ENCODE measurements at places on chromosomes 16 and 17. TPM values are rescaled to one million over a fixed set of nuclear protein-coding genes. Genes with fewer than 3 reads are reported as not detected.

DNA sequence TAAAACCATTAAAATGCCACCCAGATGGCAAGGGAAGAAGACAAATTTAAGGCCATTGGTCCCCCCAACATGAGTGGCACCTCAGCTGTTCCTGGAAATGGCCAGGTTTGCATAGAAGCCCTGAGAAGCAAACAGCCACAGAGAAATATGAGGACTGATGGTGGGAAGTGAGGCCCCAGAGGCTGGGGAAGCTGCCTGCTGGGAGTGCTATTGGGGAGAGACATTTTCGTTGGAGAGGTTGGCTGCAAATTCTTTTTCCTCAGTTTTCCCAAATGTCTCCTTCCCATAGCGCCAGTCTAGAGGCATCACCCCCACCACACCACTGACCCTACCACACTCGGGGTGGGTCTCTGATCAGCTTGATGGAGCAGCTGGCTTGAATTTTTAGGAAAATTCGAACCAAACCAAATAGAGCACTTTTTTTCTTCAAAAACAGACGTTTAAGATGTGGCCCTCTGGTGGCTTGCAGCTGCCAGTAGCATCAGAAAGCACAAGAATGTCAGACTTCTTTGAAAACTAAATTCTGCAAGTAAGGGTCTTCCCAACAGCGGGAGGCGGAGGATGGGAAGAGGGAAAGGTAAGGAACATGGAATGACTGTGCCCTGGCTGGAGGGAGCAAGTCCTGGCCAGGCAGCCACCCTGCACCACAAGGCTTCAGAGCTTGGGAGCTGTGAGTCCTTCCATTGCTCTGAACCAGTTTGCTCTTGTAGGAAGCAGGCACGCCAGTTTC is 13.2 kb upstream of the SLC12A3 start:
- H3K36me3 ChIP-seq: no peaks in the 10 kb centered on the region
- no peak for DNase-seq
- peaks cover 22% of the 10 kb centered on the region for H3K4me1 ChIP-seq
- H3K27me3 ChIP-seq: no peaks in the 10 kb centered on the region

DNA sequence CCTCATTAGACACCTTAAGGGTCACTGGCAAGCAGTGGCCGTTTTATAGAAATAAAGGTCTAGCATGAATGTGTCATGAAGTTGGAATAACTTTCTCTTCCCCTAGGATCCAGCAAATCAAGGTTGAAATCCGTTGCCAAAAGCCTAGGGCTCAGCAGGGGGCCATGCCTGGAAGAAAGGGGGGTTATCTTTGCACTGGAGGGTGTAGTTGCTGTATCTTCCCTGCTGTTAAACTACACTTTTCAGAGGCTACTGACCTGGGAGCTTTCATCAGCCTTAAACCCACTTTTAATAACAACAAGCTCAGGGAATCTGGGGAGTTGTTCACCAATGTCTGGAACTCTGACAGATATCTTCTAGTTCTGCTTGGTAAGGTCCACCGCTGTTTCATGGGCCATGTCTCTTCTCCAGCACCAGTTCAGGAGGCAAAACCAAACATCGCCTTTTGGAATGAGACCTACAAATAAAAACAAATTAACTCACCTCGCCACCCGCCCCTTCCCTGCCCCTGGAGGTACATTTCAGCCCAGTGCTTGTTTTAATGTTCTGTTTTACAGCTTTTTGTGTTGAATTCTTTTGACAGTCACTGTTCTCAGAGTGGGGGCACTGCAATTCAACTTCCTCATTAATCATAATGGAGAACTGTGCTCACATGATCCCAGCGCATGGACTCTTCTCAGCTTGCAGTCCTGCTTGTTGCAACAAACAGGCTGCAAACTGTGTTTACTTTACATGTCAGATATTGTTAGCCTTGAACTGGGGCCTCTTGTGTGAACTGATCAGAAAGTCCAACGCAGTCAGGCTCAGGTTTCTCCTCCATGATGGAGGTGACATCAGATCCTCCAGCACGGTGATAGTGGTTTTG is 508.7 kb downstream of the KCNJ2 start:
- DNase-seq: no peak
- H3K27me3 ChIP-seq: no peaks in the 10 kb centered on the region
- no peaks in the 10 kb centered on the region for H3K36me3 ChIP-seq
- no peak overlapping the region for H3K4me3 ChIP-seq
- H3K4me1 ChIP-seq: no peaks in the 10 kb centered on the region

DNA sequence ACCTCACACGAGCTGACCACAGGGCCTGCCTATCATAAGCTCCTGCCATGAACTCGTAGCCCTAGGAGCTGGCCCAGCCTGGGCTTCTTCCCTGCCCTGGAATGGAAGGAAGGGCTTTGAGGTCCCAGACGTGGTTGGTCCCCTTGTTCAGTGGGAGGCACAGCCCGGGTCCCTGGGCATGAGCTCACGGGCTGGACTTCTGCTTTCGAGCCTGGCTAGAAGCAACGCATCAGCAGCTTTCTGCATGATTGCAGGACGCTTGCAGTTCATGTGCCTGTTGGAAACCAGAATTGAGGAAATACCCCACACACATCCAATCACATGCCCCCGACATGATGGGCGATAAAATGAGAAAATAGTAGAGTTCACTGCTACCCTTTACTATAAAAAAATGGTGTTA is 293.3 kb downstream of the MAF start:
- no peaks in the 10 kb centered on the region for H3K36me3 ChIP-seq
- no peak for DNase-seq
- H3K27ac ChIP-seq: no peak overlapping the region
- no peaks in the 10 kb centered on the region for H3K4me1 ChIP-seq
- no peak overlapping the region for H3K4me3 ChIP-seq

- no peak overlapping the region for H3K27ac ChIP-seq
- H3K4me1 ChIP-seq: no peaks in the 10 kb centered on the region
- DNase-seq: no peak
- H3K4me3 ChIP-seq: no peak overlapping the region
- H3K27me3 ChIP-seq: no peaks in the 10 kb centered on the region
Observed at GRCh38 chr16:78395035-78395434, 295.6 kb downstream of the WWOX start.

DNA sequence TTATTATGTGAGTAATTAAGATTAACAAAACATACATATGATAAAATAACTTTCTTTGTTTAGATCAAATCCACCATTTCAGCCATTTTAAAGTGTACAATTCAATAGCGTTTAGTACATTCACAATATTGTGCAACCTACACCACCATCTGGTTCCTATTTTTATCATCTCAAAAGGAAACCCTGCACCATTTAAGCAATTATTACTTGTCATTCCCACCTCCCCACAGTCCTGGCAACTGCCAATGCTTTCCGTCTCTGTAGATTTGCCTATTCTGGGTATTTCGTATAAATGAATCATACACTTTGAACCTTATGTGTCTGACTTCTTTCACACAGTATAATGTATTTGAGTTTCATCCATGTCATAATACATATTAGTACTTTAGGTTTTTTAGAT is 162.5 kb upstream of the CNTNAP4 start:
- H3K4me1 ChIP-seq: no peaks in the 10 kb centered on the region
- DNase-seq: no peak
- H3K36me3 ChIP-seq: no peaks in the 10 kb centered on the region
- no peak overlapping the region for H3K4me3 ChIP-seq

DNA sequence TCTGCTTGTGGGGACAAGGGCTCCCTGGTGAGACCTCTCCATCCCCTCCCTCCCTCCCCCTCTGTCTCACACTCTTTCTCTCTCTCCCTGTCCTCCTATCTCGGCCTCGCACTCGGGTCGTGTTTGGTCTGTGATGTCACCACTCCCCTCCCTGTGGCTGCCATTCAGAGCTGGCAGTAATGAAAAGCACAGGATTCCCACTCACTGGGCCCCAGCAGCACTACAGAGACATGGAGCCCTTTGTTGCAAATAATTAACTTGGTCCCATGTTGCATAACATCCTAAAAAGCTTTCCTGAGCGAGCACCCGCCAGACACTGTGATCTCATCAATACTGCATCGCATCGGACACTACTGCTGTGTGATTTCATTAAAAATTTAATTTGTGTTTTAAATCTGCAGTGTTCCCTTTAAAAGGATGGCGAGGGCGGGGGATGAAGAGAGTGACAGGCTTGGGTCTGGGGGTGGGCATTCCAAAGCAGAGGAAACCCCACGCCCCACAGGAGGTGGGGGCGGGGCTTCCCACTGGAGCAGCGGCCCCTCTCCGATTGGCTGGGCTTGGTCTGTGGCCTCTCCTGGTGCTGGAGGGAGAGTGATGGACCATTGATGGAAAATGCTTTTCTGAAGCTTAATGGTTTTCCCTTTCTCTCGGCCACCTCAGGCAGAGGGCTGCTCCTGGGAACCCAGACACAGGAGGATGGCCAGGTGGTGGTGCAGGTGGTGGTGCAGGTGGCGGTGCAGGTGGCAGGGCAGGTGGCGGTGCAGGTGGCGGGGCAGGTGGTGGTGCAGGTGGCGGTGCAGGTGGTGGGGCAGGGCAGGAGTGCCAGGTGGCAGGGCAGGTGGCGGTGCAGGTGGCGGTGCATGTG is 15.3 kb upstream of the NPTX1 start:
- no peak overlapping the region for H3K4me3 ChIP-seq
- peaks cover 8% of the 10 kb centered on the region for H3K4me1 ChIP-seq
- H3K27me3 ChIP-seq: peaks cover 3% of the 10 kb centered on the region
- H3K27ac ChIP-seq: no peak overlapping the region
- H3K36me3 ChIP-seq: no peaks in the 10 kb centered on the region

DNA sequence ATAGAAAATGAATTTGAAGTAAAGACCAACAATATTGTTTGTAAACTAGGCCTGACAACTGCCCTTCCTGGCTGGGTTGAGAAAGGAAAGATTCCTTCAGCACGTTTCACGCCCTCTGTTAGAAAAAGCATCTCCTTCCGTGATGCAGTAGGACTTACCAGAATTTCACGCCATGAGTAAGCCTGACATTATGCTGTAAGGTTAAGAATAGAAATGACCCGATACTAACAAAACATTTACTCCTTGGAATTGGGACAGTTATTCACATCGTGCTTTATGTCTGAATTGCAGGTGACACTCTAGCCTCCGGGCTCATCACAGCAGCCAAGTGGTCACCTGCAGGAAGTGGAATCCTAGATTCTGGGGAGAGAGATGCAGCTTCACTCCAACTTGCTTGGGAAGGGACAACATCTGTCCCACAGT is 17.5 kb downstream of the MARCHF10 start:
- no peak overlapping the region for H3K27ac ChIP-seq
- H3K27me3 ChIP-seq: no peaks in the 10 kb centered on the region
- DNase-seq: no peak

DNA sequence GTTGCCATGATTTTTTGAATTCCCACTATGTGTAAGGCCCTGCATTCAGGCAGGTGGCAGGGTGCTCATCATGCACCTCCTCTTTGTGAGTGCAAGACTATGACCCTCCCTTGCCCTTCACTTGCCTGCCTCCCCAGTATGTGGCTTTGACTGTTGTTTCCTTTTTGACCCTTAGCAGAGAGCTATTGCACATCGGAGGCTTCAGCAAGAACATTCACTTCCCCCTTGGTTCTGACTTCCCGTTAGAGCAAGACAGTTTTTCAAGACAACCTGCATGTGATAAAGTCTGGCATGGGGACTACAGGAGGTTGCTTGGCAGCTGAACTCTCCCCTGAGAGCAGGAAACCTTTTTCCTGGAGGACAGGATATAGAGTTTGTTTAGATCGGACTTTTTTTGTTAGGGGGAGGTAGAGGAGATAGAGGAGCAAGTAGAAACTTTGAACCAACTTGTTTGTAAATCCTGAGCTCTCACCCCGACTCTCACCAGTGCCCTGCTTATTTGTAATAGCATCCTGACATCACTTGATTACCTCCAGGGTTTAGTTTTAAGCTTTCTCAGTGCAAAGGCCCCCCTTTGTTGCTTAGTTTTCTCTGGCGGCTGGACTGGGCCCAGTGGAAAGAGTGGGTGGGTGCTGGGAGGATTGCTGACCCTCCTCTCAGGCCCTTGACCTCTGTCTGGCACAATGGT is 34.3 kb downstream of the LIMD2 start:
- no peaks in the 10 kb centered on the region for H3K36me3 ChIP-seq
- no peaks in the 10 kb centered on the region for H3K27me3 ChIP-seq
- DNase-seq: no peak
- H3K27ac ChIP-seq: no peak overlapping the region
- no peaks in the 10 kb centered on the region for H3K4me1 ChIP-seq

- DNase-seq: no peak
- peak overlapping the region; percentile 18 for H3K27ac ChIP-seq
- peaks cover 64% of the 10 kb centered on the region for H3K4me1 ChIP-seq
- no peaks in the 10 kb centered on the region for H3K36me3 ChIP-seq
Observed at GRCh38 chr16:85557083-85557970, 55.8 kb upstream of the GSE1 start.

DNA sequence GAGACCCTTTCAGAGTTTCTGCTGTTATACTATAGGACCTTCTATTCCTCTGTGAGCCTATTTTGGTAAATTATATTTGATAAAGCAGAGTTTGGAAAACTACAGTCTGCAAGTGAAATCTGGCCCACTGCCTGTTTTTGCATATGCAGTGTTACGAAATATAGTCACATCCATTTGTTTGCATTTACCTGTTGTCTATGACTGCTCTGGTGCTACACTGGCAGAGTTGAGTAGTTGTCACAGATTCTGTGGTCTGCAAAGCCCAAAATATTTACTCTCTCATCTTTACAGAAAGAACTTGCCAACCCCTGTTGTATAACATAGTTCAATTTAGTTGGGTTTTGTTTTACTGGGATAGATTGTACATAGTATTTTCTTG is 42.3 kb downstream of the TNRC6A start:
- no peak overlapping the region for H3K27ac ChIP-seq
- H3K27me3 ChIP-seq: no peaks in the 10 kb centered on the region
- H3K4me3 ChIP-seq: no peak overlapping the region

DNA sequence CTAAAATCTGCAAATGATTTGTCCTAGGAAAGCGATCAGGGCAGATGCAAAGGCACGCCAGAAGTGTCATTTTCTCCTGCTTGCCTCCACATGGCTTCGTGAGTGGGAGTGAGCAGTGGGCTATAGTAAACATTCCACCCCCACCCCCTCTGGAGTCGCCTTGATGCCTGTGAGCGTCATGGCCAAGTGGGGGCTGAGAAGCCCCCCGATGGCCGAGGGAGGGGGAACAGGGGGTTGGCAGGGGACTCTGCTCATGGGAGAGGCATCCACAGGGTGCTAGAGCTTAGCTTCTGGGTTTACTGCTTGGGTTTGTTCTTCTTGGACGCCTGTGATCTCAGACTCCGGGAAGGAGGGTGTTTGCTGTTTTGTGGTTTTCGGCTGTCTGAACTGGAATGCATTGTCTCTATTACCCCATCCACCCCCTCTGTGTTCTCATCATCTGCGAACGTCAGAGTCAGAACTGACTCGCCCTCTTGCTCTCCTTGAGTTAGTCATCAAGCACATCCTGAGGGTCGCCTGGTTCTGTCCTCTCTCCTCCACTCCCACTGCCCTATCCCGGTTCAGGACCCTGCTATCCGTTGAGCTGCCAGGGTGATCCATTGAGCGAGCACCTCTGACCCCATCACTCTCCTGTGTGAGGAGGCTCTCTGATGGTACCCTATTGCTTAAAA is 15.4 kb downstream of the TNS4 start:
- no peak overlapping the region for H3K4me3 ChIP-seq
- peak; percentile 88 for DNase-seq
- H3K4me1 ChIP-seq: peaks cover 69% of the 10 kb centered on the region
- H3K27ac ChIP-seq: peak overlapping the region; percentile 49

- DNase-seq: no peak
- peak overlapping the region; percentile 52 for H3K4me3 ChIP-seq
- peaks cover 35% of the 10 kb centered on the region for H3K4me1 ChIP-seq
- H3K27me3 ChIP-seq: no peaks in the 10 kb centered on the region
- H3K27ac ChIP-seq: peak overlapping the region; percentile 89
Observed at GRCh38 chr17:82297280-82297713, 20.1 kb downstream of the CD7 start.

CPD gene
- total RNA-seq: 47.2 TPM

CD300E gene
- not detected for total RNA-seq

CCL23 gene
- not detected for total RNA-seq

APOBR gene
- total RNA-seq: 0.05 TPM

MYH11 gene
- total RNA-seq: 0.61 TPM

Measured in HCT116 (cell line).